Renal cortex interstitium (tissue), 15 donors: ENCODE measurements at places on chromosomes 6 and 20. TPM values are rescaled to one million over a fixed set of nuclear protein-coding genes. Genes with fewer than 3 reads are reported as not detected.

Gene SPATS1
- not detected for polyA plus RNA-seq

DNA sequence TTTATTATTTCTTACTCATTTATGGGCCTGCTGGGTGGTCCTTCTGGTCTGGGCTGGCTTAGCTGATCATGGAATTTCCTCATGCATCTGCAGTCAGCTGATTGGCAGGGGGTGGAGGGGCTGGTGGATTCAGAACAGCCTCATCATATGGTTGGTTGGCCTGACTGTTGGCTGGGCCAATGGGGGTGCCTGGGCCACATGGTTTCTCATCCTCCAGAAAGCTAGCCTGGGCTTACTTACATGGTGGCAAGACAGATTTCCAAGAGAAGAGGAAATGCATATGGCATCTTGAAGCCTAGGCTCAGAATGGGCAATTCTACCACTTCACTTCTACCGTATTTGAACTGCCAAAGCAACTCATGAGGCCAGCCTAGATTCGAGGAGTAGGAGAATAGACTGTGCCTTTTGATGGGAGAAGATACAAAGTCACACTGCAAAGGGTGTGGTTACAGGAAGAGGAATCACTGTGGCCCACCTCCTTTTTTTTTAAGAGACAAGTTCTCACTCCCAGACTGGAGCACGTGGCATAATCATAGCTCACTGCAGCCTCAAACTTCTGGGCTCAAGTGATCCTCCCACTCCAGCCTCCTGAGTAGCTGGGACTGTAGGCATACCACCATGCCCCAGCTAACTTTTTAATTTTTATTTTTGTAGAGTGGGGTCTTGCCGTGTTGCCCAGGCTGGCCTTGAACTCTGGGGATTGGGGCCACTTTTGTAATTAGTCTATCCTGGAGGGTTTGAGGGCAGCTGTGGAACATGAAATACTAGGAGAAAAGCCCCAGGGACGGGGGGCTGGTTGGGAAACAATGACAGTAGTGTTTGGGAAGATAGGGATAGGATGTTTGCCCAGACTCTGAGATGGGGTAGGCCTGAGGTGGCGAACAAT lies 47.6 kb upstream of the RNF24 start:
- no peak for DNase-seq

Gene CDH4
- polyA plus RNA-seq: 6.9 TPM

GRCh38 chr6:55953335-55953734 lies 77.9 kb upstream of the BMP5 start:
- no peak for DNase-seq

Gene TNFRSF6B
- polyA plus RNA-seq: 0.79 TPM

Gene SSTR4
- not detected for polyA plus RNA-seq

DNA sequence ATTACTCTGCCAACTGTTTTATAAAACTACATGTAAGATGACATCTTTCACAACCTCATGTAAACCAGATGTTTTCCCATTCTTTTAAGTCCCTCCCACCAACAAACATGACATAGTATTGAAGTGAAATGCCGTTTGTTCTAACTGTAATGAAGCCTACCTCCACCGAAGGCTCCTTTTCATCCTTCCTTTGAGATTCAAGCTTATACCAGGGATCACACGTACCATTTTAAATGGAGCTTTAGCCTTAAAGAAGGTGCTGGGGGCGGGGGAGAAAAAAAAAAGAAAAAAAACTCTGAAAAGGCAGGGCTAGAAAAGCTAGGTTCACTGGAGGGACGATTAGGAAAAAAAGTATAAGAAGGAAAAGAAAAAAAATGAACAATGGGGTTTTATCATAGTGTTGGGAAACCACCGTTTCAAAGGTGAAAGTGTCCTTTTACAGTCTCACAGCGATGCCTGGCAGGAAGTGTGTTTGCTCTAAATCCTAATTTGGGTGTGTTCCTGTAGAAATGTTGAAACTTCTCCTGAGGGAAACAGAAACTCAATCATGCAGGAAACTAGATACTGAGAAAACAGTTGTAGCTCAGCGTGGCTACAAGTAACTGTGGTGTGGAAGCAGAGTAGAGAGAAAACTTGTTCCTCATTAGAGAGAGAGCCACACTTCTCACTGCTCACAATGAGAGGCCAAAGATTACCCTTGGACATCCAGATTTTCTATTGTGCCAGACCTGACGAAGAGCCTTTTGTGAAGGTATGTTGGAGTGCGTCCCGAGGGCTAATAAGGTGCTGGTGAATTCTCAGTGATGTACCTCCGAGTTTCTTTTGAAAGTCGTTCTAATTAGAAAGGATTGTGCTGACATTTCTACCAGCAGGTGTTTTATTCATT lies 37.6 kb upstream of the HINT3 start:
- peak; percentile 44 for DNase-seq

Gene SIRPB2
- 0.87 TPM for polyA plus RNA-seq

Gene MOG
- not detected for polyA plus RNA-seq

DNA sequence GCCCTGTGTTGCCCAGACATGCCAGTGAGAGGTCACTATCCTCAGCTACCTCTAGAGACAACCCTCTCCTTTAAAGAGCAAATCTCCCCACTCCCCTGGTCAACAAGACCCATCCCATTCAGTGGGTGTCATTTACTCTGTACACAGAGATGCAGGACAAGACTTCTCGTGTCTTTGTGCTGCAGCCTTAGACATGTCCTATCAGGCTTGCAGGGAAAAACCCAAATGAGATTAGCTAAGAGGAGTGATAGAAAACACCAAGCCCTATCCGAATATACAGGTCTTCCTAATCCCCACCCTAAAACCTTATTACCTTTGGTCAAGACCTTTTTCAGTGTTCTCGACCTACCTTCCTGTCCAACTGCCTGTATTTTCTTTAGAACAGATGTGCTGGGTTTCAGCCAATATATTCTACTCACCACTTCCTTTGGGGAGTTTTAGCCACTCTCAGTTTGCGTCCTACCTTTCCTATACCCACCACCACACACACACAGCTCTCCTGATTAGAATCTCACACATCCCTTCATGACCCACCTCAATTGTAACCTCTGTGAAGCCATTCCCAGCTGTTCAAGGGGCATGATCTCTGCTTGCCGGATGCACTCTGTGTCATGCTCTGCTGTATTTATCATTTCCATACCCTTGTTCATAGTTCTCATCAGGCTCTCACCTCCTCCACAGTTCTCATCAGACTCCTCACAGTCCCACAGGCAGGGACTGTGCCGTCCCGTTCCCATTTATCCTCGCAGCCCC lies 39.7 kb downstream of the TRAM2 start:
- DNase-seq: no peak

Gene SCGN
- polyA plus RNA-seq: 0.14 TPM

GRCh38 chr6:169051371-169051770 lies 202.3 kb downstream of the THBS2 start:
- DNase-seq: no peak

DNA sequence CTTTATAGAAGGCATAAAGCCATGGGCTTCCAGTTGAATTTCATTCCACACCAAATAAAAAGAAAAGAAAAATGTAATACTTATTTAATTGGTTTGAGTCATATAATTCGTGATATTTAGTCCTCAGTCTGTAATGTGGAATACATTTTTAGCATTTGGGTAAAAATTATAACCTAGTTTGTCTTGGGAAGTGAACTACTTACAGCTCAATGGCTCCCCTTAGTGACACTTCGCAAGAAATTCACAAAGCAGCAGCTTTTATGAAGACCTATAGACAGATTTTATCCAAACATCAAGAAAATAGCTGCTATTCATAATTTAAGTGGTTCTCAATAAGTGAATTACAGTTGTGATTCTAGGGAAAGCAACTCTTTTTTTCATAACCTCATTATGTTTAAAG lies 72.1 kb downstream of the RSPO3 start:
- no peak for DNase-seq

Gene ABT1
- 14.8 TPM for polyA plus RNA-seq

Gene MTCH1
- 146 TPM for polyA plus RNA-seq

GRCh38 chr6:126056355-126057004 lies 70.1 kb downstream of the TRMT11 start:
- DNase-seq: no peak

GRCh38 chr6:31139599-31139998 lies 733 bp upstream of the PSORS1C2 start:
- no peak for DNase-seq

DNA sequence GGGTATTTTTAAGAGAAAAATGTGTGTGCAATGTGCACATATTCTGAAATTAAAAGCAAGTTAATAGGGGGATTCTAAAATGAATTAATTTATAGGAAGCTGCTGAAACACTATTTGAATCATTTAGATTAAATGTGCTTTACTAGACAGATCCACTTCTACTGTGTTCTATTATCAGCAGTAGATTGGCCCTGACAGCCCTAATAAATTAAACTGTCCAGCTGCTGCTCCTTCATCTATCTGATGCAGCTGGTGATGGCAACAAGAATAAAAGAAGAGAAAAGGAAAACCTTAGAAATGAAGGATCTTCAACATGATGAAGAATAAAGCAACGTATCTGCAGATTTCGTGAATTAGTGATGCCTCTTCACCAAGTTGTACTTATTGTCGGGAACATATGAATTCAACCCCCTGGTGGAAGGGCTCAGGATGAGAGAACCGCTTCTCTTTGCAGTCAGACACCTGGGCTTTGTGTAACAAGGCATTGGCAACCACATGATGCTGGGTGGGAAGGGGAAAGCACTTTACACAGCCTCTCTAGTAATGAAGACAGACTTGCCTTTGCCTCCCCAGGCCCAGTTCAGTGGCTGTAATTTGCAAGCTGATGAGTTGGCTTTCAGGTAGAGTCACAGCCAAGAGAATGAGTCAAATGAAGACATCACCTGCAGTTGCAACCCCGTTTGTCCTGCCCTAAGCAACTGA lies 94.4 kb downstream of the LAMP5 start:
- DNase-seq: no peak

GRCh38 chr6:121847806-121848522 lies 412.5 kb downstream of the GJA1 start:
- DNase-seq: no peak

Gene FNDC11
- polyA plus RNA-seq: 0.95 TPM

DNA sequence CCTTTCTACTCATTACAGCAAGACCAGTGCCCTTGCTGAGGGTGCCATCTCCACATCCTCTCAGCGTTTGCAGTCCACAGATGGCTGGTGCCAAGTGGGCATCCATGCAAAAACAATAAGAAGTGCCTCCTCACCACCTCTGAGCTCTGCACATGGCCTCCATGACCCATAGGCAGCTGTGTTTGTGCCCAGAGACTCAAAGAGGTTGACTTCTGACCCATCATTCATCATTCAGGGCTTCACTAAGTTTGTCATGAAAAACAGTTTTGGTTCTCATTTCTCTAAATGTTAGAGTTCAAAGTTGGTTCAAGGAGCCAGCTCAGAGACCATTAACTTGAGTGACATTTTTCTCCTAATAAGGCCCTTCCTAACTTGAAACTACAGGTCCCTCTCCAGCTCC lies 512.6 kb upstream of the MAP3K7 start:
- no peak for DNase-seq

Gene SMOC2
- polyA plus RNA-seq: 22.2 TPM

DNA sequence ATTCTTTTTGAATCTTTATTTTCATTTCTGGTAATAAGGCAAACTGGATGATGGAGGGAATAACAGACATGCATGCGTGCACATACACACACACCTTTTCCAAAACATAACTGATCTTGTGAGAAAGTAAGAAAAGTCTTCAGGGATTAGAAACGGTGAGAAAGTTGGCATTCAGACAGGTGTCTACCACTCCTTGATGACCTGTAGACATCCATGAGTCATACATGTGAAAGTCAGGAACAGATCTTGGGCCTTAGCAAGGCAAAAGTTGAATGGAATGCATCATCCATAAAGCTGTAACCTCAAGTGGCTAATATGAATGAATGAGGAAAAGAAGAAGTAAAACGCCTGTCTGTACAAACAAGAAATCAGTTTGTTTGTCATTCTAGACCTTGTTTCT lies 97.3 kb downstream of the GRIK2 start:
- no peak for DNase-seq

DNA sequence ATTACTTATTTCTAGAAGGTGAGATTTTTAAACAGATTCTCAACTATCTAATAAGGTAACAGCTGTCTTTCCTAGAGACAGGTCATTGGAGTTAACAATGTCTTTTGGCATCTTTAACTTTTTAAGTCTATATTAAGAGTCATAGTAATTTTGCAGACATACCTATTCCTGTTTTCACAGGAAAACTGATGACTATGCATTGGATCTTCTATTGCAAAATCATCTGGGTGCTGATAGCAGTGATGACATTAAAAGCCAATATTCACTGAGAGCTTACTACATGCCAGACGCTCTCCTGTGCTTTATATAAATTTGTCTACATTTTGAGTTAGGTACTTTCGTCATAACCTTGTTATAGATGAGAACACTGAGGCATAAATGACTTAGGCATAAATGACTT lies 462.4 kb upstream of the MARCKS start:
- no peak for DNase-seq

GRCh38 chr6:110682460-110682853 lies 132.8 kb downstream of the CDK19 start:
- DNase-seq: peak; percentile 83

- DNase-seq: peak; percentile 52
These were observed 12.7 kb downstream of the SAYSD1 start for GRCh38 chr6:39102071-39102820.

GRCh38 chr6:111503660-111504059 lies 20.6 kb upstream of the REV3L start:
- no peak for DNase-seq

Gene DEF6
- polyA plus RNA-seq: 3.9 TPM

GRCh38 chr6:85362652-85363310 lies 87.1 kb upstream of the NT5E start:
- DNase-seq: no peak

Gene RNF144B
- 21.9 TPM for polyA plus RNA-seq

Gene TFAP2B
- polyA plus RNA-seq: 12.1 TPM

- no peak for DNase-seq
These were observed 82.1 kb upstream of the SRSF6 start for GRCh38 chr20:43375591-43375990.
